H1 (cell line): ENCODE measurements at places on chromosomes 6 and 20. TPM values are rescaled to one million over a fixed set of nuclear protein-coding genes. Genes with fewer than 3 reads are reported as not detected.
A peak's percentile ranks its signal among the peaks of the same experiment; 100 is the strongest.

GRCh38 chr20:53875452-53875851, 194.9 kb downstream of the BCAS1 start:
- DNase-seq, result no peak
- H3K36me3 ChIP-seq, result no peaks in the 10 kb centered on the region
- no peak overlapping the region for H3K27ac ChIP-seq
- H3K27me3 ChIP-seq, result no peaks in the 10 kb centered on the region
- H3K4me1 ChIP-seq, result no peaks in the 10 kb centered on the region; the same call in 1 of the 2 replicates

GRCh38 chr6:156283091-156283490, 494.1 kb upstream of the ARID1B start:
- DNase-seq, result no peak
- no peak overlapping the region for H3K27ac ChIP-seq
- H3K36me3 ChIP-seq, result no peaks in the 10 kb centered on the region
- no peak overlapping the region for H3K4me3 ChIP-seq
- no peaks in the 10 kb centered on the region for H3K27me3 ChIP-seq
- no peaks in the 10 kb centered on the region for H3K4me1 ChIP-seq

DNA sequence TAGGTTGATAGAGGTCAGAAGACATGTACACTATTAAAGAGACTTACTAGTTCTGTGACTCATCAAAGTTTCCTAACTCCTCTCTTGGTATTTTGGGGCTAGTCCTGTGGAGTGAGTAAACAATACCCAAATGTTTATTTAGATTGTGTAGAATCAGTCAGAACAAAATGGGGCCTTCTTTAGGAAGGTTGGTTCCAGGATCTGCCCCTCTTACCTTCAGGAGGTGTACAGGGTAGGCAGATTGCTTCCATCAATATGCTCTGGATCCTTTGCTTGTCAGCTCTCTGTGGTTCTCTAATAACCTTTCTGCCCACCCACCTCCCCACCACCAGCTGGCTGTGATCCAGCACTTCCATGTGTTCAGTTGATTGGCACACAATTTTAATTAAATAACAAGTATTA, 107.0 kb downstream of the POPDC3 start:
- no peaks in the 10 kb centered on the region for H3K4me1 ChIP-seq
- no peak overlapping the region for H3K4me3 ChIP-seq
- no peaks in the 10 kb centered on the region for H3K36me3 ChIP-seq
- DNase-seq, result no peak
- H3K27ac ChIP-seq, result no peak overlapping the region

GRCh38 chr6:168336967-168337366, 17.4 kb upstream of the DACT2 start:
- H3K27ac ChIP-seq, result no peak overlapping the region
- no peaks in the 10 kb centered on the region for H3K27me3 ChIP-seq
- no peak for DNase-seq
- no peaks in the 10 kb centered on the region for H3K36me3 ChIP-seq
- H3K4me3 ChIP-seq, result no peak overlapping the region

DNA sequence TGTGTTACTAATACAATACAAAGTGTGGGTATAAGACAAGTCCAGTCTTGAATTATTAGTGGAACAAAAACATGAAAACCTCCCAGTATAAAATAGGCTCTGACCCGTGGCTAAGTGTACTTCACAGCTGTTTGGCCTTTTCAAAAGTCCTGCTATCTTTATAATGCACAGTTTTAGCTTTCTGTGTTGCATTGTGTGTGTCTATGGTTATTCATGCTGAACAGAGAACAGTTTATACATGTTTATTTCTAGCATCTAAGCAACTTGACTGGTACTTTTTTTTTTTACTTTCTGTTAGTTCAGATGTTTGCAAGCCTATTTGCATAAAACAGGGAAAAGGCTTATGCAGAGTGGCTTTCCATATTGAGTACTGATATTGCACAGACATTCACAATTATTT, 119.2 kb upstream of the CCN2 start:
- H3K27me3 ChIP-seq, result no peaks in the 10 kb centered on the region
- no peaks in the 10 kb centered on the region for H3K4me1 ChIP-seq
- DNase-seq, result no peak
- no peak overlapping the region for H3K27ac ChIP-seq
- no peaks in the 10 kb centered on the region for H3K36me3 ChIP-seq

DNA sequence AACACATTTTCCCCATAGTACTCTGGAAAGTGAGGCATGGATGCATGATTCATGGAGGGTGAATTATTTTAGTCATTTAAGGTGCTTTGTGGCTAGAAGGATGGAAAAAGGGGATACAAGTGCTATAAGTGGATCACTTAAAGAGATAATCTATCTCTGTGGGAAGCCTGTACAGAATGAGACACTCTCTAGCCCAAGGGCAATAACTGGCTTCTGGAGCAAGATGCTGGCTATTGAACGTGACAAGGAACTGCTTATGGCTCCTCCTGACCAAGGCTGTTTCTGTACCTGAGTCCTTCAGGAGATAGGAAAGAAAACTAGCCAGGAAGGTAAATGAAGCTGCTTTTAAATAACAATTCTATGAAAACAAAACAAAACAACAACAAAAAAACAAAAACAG, 590.7 kb downstream of the EYS start:
- H3K4me1 ChIP-seq, result no peaks in the 10 kb centered on the region
- no peak overlapping the region for H3K27ac ChIP-seq
- H3K4me3 ChIP-seq, result no peak overlapping the region
- H3K36me3 ChIP-seq, result no peaks in the 10 kb centered on the region
- no peak for DNase-seq

- H3K4me3 ChIP-seq, result no peak overlapping the region
- H3K27ac ChIP-seq, result peak overlapping the region; percentile 77
- H3K36me3 ChIP-seq, result no peaks in the 10 kb centered on the region
- peak; percentile 86 for DNase-seq
Observed at GRCh38 chr6:170006900-170007467, 255.6 kb downstream of the ERMARD start.

Gene MEI4
- total RNA-seq, result 0.23 and 0.24 TPM in 2 replicates

Gene FOXF2
- not detected in 2 replicates for total RNA-seq

Gene GJA1
- 775 and 795 TPM in 2 replicates for total RNA-seq

Gene TNF
- total RNA-seq, result not detected in 2 replicates

Gene OR2H2
- total RNA-seq, result not detected in 2 replicates

Gene DCBLD1
- total RNA-seq, result 7.9 and 11.2 TPM in 2 replicates

Gene ARMC2
- 4.3 and 4.4 TPM in 2 replicates for total RNA-seq

Gene SLC35F1
- 8.3 and 10.0 TPM in 2 replicates for total RNA-seq
